GM06990 (cell line): ENCODE measurements at places on chromosomes 7 and 10.

GRCh38 chr7:84069999-84070500, 124.5 kb downstream of the SEMA3A start:
- no peak for DNase-seq

DNA sequence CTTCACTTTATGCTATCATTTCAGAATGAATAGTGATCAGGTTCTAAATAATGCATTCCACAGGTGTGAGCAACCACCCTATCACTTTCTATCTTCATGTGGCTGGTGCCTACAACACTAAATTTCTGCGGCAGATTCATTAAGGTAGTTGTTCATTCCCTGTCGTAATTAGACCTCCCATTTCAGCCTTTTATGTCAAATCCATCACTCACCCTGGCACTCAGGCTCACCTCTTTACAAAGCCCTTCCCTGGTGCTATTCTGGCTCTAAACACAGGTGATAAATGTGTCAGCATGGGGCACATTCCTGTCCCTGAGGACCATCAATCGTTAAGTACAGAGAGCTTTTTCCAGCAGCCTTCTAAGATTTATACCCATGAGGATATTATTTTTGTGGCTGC, 300.0 kb upstream of the C7orf33 start:
- no peak for DNase-seq

DNA sequence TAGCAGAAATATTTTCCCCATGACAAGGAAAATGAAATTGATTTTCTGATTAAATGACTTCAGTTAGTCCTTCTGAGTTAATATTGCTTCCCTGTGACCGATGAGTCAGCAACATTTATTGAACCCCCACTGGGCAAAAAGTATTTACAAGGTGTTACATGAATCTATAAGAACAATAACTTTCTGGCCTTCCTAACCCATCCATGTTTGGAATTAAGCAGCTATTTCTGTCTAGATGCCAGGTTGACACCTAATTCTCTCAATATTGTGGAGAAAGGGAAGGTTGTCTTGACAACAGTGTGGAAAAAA, 112.9 kb upstream of the JAZF1 start:
- DNase-seq: no peak

DNA sequence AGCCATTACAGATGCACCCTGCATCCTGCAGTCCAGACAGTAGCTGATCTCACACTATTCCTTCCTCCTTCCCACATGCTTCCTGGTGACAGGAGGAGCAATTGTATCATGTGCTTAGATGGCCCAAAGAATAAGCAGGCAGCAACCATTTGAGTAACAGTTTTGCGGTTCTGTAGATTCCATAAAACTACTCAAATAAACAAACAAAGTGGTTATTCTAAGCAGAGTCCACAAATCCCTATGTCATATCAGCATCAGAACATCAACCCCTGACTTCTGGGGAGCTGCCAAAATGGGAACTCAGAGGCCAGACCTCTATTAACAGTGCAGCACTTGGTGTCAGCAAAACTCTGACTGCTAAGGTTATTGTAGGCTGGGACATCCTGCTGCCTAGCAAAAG, 226.0 kb downstream of the SORCS1 start:
- DNase-seq: no peak

GRCh38 chr7:43096875-43097274, 15.6 kb upstream of the HECW1 start:
- no peak for DNase-seq

DNA sequence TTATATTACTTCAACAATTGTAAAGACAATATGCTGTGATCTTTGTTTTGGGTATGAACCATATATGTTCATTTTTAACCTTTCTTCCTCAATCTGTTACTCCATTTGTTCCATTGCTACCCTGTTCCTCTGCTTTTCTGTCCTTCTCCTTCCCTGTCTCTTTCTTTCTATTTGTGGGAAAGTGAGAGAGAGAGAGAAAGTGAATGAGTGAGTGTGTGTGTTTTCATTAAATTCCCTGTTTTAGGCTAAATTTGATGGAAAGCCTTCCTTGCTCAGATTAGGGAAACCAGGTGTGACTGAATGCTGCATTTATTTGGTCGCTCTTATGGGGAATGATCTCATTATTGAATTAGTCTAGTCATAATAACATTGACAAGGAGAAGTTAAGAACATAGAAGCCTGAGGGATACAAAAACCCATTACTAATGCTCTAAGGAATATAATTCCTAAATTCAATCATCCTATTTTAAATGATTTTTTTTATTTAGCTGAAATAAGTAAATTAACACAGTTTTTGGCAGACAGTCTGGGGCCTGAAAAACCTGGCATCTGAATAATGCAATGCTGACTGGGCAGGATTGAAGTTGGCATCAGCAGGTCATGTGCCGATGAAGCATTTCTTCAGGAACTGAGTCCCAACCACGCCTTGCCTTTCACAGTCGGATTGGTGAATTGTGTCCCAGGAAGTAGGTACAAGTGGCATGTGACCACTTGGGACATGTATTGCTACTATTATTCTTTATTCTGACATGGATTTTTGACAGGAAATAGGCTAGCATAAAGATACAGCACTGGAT, 117.6 kb upstream of the LRGUK start:
- DNase-seq: no peak

GRCh38 chr10:43141421-43141820, 3.2 kb downstream of the CSGALNACT2 start:
- DNase-seq: no peak

GRCh38 chr10:110918269-110918642, 724 bp downstream of the BBIP1 start:
- peak; percentile 26 for DNase-seq

DNA sequence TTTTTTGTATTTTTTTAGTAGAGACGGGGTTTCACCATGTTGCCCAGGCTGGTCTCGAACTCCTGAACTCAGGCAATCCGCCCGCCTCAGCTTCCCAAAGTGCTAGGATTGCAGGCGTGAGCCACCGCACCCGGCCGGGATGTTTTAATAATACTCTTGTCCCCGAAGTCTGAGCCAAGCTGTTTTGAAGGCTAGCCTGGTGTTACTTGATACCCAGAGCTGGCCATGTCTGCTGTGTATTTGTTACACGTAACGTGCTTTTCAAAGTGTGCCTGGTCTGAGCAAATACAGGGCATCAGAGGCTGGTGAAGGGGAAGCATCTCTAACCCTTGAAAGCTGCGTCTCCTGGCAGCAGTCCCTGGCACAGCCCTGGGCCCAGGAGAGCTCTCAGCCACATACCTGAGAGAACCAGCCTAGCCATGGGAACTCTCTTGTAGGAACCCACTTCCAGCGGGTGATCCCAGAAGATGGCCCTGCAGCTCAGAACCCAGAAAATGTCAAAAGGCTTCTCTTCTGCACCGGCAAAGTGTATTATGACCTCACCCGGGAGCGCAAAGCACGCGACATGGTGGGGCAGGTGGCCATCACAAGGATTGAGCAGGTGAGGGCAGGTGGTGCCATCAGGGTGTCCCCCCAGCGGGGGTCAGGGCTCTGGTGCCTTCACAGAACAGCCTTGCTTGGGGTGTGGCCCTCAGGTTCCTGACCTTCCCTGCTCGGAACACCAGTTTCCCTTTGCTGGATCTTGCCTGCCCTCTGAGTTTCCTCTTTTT, 41.7 kb upstream of the ZMIZ2 start:
- DNase-seq: no peak

DNA sequence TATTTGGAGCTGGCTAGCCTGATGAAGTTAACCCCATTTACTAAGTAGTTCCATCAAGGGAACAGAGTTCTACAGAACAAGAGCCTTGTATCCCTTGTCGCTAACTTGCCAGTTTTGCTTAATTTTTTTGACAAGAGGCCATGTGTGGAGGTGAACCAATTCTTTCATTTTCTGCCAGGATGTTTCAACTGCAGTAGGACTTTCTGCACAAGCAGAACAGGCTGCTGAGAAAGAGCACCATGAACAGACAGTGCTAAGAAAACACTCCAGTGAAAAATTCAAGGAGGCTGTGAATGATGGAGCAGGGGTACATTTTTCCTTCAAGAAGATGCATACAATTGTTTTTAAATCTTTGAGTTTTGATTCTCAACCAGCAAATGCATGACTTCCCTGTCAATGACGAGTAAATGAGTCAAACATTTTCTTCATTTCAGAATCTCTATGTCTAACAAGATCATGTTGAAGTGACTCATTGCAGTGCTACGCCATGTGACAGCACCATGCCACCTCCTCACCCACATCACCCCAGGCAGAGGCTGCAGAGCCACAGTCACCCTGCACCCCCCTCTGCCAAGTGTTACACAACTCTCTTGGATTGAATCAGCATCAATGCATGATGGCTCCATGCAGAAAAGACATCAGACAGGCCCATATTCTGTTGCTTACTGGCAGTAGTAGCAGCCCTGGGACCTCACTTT, 193.1 kb downstream of the COBL start:
- no peak for DNase-seq

DNA sequence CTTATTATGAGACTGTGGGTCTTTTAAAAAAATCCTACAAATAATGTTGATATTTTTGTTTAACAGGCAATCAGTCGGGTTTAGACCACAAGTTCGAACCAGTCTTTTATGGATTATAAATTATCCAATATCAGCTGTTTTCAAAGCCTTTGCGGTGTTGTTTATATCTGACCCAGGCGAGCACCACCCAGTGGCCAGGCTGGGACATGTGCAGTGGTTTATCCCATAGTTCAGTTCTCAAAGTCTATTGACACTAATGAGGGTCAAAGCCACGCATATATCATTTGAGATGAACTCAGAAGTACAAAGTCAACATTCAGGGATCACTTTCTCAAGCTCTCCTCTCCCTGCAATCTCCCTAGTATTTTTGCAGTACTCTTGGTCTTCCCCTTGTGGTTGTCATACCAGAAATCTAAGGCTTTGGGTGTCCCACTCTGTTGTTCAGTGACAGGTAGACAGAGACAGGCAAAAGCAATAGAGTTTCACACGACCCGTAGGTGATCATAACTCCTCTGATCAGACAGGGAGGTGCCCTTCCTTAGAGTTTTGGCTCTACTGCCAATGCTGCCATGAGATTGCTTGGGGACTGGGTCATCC, 117.4 kb upstream of the POM121L12 start:
- DNase-seq: no peak

DNA sequence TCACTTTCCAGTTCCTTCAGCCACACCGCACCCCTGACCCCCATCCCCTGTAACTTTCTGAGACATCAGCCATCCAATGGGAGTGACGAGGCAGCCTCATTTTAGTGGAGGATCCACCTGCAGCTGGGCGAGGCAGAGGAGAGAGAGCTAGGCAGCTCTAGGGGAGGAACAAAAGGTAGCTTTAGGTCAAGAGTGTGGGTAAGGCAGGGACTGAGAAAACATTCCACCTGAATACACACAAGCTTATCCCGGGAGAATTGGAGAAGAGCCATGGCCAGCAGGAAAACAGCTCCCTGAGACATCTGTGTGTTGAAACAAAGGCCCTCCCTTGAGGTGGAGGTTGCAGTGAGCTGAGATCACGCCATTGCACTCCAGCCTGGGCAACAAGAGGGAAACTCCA, 6.7 kb upstream of the KLRG2 start:
- DNase-seq: no peak

DNA sequence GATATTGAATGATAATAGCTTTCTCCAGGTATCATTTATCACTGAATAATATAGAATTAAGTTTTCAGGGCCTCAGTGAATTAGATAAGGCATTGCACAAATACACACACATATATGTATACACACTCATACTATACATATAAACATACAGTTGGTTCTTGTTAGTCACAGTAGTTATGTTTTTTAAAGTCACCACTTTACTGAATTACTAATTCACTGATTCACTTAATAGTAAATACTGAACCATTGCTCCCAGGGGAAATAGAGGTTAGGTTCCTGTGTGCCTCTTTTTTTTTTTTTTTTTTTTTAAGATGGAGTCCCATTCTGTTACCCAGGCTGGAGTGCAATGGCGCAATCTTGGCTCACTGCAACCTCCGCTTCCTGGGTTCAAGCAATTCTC, 33.6 kb downstream of the PRR15 start:
- DNase-seq: no peak

- no peak for DNase-seq
Observed at GRCh38 chr7:77913977-77914607, 115.5 kb downstream of the PHTF2 start.

- DNase-seq: no peak
Observed at GRCh38 chr7:37201876-37202198, 246.8 kb downstream of the ELMO1 start.

DNA sequence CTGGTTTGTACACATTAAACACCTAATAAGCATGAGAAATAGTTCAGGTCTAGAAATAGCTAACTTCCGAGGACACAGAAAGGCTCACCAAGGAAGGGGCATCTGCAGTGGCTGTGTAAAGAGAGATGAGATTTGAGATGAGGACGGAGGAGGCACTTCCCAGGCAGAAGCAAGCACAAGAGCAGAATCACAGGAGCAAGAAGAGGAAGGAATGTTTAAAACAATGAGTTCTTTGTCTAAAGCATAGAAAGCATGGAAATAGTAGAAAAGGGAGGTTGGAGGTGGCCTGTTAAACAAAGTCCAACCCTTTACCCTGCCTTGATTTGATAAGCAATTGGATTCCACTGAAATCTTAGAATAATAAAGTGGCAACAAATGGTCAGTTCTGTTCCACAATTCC, 11.6 kb upstream of the PON3 start:
- no peak for DNase-seq

DNA sequence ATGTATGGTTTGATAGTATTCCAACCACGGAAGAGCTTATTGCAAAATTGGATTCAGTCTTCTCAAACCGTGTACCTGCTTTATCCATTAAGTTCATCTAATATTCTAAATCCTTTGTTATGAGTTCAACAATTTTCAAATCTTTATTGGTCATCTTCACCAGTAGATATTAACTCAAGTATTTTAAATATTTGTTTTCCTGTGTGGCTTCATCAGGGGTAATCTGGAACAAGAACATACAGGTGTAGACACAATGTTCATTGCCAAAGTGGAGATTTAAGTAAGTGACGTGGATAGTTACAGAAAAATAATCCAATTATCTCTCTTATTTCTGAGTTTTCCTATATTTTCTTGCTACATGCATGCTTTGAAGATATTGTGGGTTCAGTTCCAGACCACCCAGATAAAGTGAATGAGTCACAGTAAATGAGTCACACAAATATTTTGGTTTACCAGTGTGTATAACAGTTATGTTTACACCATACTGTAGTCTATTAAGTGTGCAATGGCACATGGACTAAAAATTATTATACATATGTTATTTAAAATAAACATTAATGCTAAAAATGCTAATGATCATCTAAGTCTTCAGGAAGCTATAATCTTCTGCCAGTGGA, 429.0 kb upstream of the POT1 start:
- no peak for DNase-seq

DNA sequence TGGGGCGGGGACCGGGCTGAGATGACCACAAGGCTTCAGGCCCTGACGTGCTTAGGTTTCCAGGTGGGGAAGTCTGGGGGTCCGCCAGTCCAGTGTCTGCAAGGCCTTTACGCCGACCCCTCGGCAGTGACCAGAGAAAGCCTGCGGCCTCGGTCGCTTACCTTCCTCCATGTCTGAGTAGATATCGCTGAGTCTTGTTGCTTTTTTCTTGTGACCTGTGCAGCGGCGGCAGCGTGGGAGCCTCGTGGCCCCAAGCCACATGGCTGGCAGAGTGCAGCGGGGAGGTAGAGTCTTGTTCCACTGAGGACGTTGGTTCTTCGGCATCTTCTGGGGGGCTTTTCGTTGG, 329 bp downstream of the NOLC1 start:
- DNase-seq: no peak

GRCh38 chr10:35783305-35783838, 141.3 kb upstream of the FZD8 start:
- DNase-seq: no peak
